T follicular helper cell (primary cell): ENCODE measurements at places on chromosomes 12 and 14.
A peak's percentile ranks its signal among the peaks of the same experiment; 100 is the strongest.

DNA sequence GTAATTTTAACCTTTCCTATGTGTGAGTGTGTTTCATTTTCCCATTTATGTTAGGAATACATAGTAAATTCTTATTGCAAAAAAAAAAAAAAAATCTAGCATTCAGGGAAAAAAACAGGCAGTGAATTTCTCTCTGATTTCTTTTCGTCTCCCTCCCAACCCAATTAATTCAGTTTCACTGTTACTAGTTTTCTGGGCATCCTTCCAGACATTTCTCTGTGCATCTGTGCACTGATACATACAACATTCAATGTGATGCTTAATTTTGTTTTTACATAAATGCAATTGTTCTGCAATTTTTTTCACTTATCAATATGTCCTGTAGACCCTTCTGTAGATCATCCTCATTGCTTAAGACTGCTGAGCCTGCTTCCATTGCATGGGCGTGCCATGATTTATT lies 694.3 kb upstream of the TBX3 start:
- DNase-seq: no peak

DNA sequence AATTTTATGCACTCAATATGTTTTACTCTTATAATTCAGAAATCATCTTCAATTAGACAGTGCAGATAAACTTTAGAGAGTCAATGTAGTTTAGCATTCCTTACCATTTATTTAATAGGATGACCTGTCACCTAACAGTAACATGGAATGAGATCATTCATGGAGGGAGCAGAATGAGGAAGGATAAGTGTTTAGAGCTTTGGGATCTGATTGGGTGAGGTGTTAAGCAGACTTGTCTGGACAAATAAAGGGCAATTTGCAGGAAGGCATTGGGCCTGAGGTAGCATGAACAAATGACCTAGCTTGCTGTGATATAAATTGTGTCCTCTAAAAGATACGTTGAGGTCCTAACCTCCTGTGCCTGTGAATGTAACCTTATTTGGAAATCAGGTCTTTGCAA lies 187.4 kb downstream of the C12orf42 start:
- DNase-seq: no peak

DNA sequence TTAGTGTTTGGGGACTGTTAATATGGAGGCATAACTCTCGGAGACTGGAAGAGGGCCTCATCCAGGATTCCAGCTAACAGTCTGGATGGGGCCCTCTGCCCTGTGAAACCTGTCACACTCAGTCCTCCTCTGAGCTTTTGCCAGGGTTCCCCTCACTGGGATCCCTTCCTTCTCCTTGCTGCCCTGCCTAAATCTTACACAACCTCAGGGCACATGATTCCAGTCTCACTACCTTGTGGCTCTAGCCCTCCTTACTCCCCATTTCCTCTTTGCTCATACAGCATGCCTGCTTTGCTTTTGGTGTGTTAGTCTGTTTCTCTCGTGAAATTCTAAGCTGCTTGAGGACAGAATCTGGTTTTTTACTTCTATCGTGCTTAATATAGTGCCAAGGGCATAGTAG lies 942 bp upstream of the GSG1 start:
- DNase-seq: no peak

GRCh38 chr12:4395818-4396217 lies 16.3 kb upstream of the FGF23 start:
- no peak for DNase-seq

- peak; percentile 76 for DNase-seq
These were observed 891.1 kb downstream of the TMEM121 start for GRCh38 chr14:106417224-106418049.

DNA sequence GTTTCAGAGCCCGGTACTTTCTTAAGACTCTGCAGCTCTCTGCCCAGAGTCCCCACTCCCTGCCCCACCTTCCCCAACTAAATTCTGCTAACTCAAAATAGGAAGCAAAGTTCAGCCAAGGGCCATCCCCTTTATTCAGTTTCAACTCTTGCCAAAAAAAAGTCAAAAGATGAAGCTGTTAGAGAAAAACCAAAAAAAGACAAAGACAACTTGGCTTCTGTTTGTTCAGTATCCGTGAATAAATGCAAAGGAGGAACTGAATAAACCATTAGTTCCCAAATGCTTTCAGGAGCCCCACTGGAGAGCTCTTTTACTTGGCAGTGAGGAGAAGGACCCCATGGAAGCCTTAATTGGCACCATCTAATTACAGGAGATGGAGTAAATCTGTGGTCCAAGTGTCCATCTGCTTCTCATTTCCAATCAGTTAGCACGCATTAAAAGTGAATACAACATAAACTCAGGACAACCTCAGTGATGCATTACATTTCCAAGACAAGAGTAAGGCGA lies 155.4 kb upstream of the GZMB start:
- no peak for DNase-seq

- DNase-seq: no peak
These were observed 9.9 kb downstream of the LRRC74A start for GRCh38 chr14:76836029-76836630.

GRCh38 chr14:66119606-66120231 lies 366.5 kb upstream of the CCDC196 start:
- no peak for DNase-seq

GRCh38 chr12:32896432-32897280 lies at the start of gene PKP2:
PKP2 (minus strand) TSS chr12:32896777; CDS start chr12:32896731, 46 bp downstream.
- no peak for DNase-seq

GRCh38 chr12:85531341-85531740 lies 251.3 kb downstream of the ALX1 start:
- DNase-seq: no peak

- DNase-seq: no peak
These were observed 37.4 kb downstream of the PHLDA1 start for GRCh38 chr12:75994069-75994740.

DNA sequence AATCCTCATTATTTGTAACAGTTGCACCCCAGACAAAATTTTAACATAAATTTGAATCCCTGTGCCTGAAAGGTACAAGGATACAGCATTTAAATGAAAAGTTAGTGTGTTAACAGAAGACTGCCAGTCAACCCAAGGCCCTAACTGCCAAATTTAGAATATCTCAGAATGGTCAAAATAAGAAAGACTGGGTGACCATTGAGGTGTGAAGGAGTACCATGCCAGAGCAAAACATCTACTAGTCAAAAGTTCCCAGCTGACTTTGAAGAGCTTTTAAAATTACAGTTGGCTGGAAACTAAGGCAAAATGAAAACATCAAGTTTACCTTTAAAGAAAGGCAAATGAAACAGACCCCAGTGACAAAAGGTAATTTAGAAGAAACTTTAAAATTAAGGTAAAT lies 18.4 kb downstream of the SAV1 start:
- DNase-seq: no peak

- no peak for DNase-seq
These were observed 7.8 kb downstream of the ADIPOR2 start for GRCh38 chr12:1698720-1699119.

GRCh38 chr12:64258576-64258975 lies 36.5 kb upstream of the KICS2 start:
- no peak for DNase-seq

- no peak for DNase-seq
These were observed 139.3 kb downstream of the ADGRD1 start for GRCh38 chr12:131092901-131093603.

GRCh38 chr14:44412858-44413569 lies 94.1 kb downstream of the FSCB start:
- DNase-seq: no peak

- DNase-seq: no peak
These were observed 169.8 kb downstream of the OTOGL start for GRCh38 chr12:80268924-80269749.

- no peak for DNase-seq
These were observed 97.0 kb downstream of the ZFC3H1 start for GRCh38 chr12:71566655-71567054.

DNA sequence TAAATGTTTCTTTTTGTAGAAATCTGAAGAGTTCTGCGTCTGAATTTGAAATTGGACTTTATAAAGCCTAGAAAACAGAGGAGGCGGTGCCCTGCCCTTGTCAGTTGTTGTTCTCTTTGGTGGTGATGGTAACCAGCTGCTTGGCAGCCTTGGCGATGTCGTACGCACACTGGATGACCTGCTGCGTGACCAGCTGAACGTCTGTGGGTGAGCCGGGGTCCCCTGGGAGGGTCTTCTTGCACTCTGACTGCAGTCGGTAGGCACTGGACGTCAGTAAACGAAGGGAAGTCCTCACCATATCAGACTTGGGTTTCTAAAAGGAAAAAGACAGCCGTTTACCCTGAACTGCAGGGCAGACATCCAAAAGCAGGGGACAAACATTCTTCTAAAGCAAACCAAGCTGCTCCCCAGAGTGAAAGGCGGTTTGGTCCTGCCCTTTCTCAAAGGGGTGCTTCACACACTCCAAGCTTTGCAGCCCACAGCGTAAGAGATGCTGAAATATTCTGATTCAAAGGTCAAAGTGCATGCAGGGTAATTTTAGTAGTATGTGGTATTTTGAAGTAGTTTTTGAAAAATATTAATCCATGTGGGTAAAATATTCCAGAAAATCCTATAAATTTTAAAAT lies 32.9 kb downstream of the TCHP start:
- DNase-seq: no peak

DNA sequence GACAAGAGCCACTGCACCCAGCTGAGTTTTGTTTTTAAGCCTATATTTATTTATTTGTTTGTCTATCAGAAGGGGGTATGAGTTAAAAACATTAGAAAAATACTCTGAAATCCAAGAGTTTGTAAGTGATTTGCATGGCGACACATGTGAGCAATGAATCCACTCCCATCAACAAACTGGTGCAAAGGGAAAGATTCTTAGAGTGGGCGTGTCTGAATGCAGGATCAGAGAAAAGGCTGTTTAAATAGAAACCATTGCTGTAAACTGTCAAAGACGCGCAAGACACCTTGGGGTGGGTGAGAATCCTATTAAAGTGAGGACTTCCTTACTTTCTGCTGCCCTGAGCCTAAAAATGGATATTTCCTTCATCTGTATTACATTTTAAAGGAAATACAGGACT lies 51.9 kb downstream of the ZFYVE26 start:
- DNase-seq: no peak

DNA sequence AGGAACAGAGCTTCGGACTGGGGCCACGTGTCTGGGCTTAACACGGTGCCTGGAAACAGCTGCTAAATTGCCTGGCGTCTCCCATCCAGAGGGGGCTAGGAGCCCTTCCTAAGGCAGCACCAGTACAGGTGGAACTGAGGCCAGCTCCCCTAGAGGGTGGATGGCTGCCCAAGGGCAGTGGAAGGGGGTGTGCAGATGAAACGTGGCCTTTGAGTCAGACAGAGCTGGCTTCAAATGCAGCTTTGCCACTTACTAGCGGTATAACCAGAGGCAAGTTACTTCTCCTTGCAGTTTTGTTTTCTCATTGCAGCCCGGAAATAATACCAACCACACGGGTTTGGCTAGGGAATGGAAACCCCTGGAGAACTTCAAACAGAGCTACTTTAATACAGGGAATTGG lies 59.3 kb upstream of the SLC24A4 start:
- DNase-seq: no peak

GRCh38 chr12:126926023-126926594 lies 1340.9 kb upstream of the TMEM132C start:
- DNase-seq: no peak

DNA sequence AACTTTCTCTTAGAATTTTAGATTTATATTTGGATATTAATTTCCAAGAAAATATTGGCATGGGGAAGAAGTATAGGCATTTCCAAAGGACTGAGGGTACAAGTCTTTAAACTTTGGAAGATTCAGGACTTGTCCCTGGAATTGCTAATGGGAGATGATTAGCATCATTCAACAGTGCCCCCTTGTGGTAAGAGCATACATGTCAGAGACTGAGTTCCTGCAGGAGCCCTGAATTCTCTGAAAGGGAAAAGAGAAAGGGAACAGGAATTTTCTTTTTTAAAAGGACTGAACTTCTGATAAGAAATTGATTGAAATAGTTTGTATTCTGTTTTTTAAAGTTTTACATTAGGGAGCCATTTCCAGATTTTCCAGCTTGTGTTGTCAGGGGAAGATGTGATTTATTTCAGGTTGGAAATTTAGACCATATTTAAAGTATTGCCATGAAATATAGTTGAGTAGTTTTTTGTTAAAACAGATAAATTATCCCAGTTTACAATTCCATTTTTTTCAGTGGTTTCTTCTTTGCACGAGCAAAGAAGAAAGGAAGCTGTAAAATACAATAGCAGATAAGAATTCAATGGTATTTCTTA lies 44.0 kb upstream of the REP15 start:
- no peak for DNase-seq

- DNase-seq: no peak
These were observed 11.4 kb downstream of the PRORP start for GRCh38 chr14:35133542-35134328.

DNA sequence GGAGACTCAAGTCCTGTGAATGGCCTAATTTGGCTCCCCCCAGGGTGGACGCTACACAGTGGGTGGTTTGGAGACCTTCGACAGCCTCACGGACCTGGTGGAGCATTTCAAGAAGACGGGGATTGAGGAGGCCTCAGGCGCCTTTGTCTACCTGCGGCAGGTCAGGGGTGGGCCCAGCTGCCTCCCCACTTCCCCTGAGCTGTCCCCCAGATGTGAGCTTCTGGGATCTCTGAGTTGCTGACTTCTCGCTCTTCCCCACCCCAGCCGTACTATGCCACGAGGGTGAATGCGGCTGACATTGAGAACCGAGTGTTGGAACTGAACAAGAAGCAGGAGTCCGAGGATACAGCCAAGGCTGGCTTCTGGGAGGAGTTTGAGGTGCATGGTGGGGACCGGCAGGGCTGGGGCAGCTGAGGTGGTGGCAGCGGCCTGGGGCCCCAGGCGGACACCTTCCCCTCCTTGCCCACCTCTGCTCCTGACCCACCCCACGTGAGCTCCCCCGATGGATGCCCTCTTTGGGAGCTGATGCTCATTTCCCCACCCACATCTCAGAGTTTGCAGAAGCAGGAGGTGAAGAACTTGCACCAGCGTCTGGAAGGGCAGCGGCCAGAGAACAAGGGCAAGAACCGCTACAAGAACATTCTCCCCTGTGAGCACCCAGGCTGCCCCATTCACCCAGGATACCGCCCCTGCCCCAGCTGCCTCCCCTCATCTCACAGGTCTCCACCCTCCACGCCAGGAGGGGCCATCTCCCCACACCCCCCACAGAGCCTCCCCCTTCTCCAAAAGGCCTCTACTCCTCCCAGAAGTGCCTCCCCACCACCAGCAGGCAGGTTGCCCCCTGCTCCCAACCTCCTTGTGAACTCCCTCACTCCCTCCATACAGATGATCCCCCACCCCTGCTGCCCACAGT lies 4.2 kb downstream of the PTPN6 start:
- DNase-seq: no peak

- no peak for DNase-seq
These were observed 114.8 kb downstream of the SMOC1 start for GRCh38 chr14:69994002-69994401.

DNA sequence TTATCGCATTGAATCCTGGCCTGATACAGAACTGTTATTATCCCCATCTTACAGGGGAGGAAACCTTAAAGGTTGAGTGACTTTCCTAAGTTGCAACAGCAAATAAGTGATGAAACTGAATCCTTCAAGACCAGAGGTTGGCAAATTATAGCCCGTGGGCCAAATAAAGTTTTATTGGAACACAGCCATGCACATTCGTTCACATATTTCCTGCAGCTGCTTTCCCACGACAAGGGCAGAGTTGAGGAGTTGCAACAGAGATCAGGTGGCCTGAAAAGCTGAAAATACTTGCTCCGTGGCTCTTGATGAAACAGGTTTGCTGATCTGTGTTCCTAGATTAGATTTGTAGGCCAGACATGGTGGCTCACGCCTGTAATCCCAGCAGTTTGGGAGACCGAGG lies 126.7 kb downstream of the PHETA1 start:
- DNase-seq: no peak
